Skin of body (tissue), 3 donors: ENCODE measurements at places on chromosomes 11 and 22.

DNA sequence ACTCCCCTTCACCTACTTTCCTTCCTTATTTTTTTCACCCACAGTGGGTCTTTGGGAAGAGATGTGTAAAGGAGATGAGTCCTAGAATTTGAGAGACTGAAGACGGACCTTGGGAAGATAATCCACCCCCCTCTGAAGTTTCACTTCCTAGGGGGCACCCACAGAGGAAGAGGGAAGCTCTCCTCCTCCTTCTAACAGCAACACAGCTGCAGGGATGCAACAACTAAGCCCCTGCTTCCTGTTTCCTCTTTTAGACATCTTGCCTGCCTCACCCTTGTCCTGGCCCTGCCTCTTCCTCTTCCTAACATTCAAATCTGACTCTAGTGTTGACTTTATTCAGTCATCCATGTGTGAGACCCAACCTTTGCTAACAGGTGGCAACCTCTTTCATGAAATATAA is 424.6 kb downstream of the BUD13 start:
- DNase-seq: no peak

DNA sequence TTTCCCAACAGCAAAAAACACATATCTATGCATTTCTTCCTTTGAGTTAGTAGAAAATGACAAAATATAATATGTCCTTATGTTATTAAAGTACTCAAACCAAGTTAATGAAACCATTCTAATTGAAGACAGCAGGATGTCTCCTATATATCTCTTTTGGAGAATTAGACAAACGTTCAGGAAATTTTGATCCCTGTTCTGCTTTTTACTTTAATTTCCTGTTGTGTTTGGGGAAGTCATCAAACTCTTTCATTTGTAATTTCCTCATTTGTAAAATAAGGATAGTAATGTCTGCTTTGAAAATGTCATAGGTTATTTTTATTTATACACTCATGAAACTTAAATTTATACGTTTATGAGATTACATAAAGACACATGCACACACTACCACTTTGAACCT is 281.8 kb upstream of the ANO5 start:
- no peak for DNase-seq

GRCh38 chr11:118334745-118335144 is 7.8 kb downstream of the CD3D start:
- DNase-seq: no peak

GRCh38 chr11:75051043-75051442 is 45.6 kb downstream of the OR2AT4 start:
- no peak for DNase-seq

DNA sequence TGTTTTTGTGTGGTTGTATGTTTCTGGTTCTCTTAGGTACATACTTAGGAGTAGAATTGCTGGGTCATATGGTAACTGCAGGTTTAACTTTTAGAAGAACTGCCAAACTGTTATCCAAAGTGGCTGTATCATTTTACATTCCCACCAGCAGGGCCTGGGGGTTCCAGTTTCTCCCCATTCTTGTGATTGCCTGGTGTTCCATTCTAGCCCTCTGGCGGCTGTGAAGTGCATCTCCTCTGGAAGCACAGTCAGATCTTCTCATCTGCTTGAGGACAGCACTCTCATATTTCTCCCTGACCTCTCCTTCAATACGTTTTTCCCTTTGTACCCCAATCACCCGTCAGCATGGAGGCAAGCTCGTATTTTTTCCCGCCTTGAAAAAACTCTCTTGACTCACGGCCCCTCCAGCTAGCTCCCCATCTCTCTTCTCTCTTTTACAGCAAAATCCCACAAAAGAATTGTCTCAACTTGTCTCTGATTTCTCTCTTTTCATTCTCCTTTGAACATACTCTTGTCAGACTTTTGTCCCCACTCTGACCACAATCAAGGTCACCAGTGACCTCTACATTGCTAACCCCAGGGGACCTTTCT is 56.8 kb upstream of the THY1 start:
- DNase-seq: no peak

GRCh38 chr11:113176599-113177360 is 137.6 kb upstream of the TTC12 start:
- DNase-seq: peak; percentile 55

GRCh38 chr11:86463120-86463519 is 88.4 kb downstream of the CCDC81 start:
- no peak for DNase-seq

- no peak for DNase-seq
Observed at GRCh38 chr11:4991060-4991459, 3.6 kb upstream of the OR51L1 start.

DNA sequence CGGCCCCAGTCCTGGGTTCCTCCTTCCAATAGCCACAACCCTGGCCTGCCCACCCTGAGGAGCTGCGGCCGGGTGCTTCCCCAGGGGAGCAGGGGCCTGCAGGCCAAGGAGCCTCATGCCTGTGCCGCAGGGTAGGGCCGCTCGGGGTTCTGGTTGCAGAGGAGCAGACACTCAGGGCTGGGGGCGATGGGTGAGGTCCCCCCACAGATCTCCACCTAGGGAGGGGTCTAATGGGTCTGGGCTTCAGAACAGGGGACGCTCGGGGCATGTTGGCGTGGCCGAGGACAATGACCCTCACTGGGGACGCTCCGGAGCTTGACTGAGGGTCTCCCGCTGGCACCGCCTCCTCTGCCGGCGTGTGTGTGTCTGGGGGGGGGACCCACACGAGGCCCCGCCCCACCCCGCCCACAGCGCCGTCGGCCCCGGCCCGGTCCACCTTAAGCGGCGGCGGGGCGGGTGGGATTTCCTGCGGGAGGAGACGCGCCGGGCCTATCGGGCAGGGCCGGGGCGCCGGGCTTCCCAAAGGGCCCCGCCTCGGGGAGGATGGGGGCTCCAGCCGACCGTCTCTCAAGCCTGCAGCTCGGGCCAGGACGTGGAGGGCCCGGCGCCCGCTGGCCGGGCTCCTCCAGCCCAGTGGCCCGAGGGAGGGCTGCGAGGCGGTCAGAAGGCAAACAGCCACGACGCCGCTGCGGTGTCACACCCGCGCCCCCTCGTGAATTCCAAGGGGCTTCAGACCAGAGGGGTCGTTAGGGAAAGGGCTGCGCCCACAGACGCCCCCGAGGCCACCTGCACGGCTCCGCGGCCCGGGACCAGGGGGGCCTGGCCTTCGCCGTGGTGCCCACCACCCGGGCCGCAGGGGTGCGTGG is 640 bp upstream of the ZDHHC8 start:
- DNase-seq: peak; percentile 61

- no peak for DNase-seq
Observed at GRCh38 chr22:30430933-30431332, 5.4 kb downstream of the MTFP1 start.
